ENCODE measurements at places on chromosomes 4 and X.

DNA sequence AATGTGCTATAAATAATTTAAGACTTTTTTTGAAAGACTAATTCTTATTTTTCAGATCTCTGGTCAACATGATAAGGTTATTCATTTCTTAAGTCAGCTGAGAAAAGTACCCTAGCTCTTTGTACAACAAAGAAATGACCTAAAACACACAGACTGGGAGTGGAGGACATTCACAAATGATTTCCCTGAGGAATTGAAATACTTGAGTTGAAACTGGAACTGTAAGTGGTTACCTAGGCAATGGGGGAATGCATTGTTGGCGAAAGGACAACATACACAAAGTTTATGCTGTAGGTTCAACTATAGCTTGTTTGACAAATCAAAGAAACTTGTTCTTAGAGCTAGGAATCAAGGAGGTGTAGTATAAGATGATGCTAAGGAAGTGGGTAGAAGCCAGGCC is 915.5 kb downstream of the FAT4 start:
- DNase-seq, result no peak

GRCh38 chrX:132652871-132653270 is 164.0 kb upstream of the MBNL3 start:
- no peak for DNase-seq

DNA sequence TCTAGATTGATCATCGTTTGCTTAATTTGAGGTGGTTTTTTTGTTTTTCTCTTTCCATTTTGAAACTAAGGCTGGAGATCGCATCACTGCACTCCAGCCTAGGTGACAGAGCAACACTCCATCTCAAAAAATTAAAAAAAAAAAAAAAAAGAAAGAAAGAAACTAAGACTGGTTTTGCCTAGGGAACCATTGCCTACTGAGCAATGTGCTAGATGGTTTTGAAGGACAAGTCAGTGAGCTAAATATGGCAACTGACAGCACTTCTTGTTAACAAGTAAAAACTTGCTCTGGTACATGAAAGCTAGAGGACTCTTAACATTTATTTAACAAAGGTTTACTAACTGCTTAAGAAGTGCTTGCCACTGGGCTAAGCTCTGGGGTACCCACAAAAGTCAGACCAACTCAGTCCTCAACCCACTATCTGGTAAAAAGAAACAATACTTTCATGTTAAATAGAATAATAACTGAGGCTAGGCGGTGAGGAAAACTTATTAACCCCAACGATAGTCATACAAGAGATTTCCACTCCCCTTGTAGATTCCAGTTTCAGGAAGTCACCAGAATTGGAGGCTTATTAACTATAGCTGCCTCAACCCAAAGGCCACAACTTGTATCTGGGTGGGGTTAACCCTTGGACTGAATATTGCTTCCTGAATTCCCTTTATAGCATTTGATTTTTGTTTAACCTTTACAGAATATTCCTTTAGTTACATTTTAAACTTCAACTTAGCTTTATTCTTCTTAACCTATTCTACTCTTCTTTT is 111.6 kb downstream of the FRYL start:
- DNase-seq, result no peak

DNA sequence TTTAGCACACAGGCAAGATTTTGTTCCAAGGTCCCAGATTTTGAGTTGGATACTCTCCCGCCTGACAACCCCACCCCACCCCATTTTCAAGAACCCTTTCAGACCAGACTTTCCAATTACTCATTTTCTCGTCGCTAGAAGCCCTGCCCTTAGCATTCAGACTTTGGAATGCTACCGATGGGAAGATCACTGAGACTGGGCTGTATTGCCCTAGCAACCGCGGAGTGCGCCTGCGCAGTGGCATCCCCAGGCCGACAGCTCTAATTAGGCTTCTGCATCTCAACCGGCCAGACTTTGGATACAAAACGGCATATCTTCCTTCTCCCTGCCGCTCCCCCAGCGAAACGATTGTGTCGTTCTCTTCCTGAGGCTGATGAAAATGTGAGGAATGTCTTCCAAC is 3.4 kb downstream of the MAGEE2 start:
- no peak for DNase-seq

DNA sequence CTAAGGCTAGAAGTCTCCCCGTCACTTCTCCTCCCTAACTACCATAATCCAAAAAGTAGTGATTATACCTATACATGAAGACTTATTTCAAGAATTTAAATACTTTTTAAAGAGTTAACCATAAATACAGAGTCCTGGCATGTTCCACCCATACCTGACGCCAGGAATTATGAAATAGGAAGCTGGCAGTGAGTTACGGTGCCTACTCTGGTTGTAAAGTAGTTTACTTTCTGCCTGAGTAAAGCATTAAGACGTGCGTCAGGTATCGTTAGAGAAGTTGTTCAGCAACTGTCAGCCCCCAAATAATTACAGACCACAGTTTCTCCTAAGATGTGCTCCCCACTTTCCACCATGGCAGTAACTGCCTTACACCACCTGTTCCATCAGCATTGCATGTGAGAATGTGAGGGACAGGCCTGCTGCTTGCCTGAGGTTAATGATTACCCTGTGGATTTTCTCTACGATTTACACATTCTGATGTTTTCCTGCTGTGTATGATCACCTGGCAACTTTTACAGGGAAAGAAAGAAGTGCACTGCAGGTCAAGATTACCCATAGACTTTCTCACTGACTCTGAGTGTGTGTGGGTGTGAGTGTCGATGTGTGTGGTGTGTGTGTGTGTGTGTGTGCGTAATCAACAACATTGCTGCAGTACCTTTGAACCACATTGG is 92.3 kb upstream of the SLC7A11 start:
- DNase-seq, result no peak

DNA sequence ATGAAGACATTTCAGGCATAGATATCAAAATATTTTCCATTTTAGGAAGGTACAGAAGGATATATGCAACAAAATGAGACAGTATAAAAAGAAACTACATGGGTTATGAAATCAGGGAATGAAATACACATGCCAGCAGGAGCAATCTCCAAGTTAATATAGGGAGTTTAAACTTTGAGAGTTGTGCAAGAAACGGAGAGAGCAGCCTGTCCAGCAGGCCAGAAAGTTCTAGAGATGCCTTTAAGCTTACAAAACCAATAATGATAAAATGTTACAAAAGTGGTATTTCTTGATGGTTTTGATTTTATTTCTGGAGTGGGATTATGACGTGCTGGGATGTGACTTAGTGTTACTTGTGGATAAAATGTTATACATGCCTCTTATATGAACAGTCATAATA is 2047.9 kb downstream of the ARAP2 start:
- DNase-seq, result no peak

DNA sequence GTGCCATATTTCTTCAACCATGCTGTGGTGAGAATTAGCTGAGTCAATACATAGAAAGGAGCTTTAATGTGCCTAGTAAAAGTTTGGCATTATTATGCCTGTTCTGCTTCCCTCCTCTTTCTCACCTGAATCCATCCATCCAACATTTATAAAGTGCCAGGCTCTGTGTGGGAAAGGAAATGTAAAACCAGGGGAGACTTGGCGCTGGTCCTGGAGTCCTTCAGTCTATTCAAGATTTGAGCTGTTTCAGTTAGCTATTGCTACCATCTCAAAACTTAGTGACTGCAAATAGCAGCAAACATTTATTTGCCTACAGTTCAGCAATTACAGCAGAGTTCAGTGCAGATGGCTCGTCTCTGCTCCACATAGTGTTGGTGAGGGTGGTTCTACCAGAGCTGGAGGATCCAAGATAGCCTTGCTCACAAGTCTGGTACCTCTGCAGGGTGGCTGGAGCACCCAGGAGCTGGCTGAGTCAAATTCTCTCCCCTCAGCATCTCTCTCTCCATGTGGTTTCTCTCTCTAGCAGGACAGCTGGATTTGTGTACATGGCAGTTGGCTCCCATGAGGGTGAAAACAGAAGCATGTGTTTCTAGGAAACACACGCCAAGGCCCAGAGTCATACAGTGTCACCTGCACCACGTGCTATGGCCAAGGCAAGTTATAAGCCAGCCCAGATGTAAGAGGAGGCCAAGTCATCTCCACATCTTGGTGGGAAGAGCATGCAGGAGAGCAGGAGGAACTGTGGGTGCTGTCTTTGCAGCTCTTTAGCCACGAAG is 77.3 kb downstream of the FHDC1 start:
- no peak for DNase-seq

DNA sequence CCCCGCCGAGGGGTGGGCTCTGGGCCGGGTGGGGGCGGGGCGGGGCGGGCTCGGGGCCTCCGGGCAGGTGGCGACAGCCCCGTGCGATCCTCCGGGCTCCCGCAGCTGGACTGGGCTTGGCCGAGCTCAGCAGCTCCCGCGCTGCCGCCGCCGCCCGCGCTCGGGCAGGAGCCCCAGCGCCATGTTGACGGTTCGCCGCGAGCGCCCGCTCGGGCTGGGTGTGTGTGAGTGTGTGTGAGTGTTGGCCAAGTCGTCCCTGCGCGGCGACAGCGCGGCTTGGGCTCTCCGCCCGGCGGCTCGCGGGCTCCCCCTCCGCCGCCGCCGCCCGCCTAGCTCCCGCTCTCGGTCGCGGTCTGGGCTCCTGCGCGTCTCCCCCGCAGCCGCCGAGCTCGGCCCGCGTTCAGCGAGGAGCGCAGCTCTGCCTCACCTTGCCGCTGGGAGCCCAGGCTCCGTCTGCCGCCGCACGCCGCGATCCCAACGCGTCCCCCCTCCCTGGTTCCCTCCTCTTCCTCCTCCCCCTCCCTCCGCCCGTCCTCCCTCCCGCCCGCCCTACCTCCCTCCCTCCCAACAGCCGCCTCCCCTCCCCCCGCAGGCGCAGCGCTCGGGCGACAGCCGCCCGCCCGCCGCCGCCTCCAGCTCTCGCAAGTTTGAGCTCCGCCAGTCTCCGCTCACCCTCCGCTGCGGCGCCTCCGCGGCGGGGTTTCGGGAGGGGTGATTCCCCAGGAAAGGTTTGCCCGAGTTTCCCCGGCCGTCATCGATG is at the start of gene BCOR:
BCOR (minus strand) TSS at position 455 of the 760 bp plus-strand sequence. CDS start 20,029 bp downstream, outside the sequence.
- no peak for DNase-seq

Data from NCI-H2081 treated with DMSO at 0.1 percent for 48 hours (cell line).